Adipocyte (in vitro differentiated cells): ENCODE measurements at places on chromosomes 7 and 10.

GRCh38 chr10:117216611-117217195 is 19.4 kb downstream of the KCNK18 start:
- DNase-seq, result peak; percentile 85

DNA sequence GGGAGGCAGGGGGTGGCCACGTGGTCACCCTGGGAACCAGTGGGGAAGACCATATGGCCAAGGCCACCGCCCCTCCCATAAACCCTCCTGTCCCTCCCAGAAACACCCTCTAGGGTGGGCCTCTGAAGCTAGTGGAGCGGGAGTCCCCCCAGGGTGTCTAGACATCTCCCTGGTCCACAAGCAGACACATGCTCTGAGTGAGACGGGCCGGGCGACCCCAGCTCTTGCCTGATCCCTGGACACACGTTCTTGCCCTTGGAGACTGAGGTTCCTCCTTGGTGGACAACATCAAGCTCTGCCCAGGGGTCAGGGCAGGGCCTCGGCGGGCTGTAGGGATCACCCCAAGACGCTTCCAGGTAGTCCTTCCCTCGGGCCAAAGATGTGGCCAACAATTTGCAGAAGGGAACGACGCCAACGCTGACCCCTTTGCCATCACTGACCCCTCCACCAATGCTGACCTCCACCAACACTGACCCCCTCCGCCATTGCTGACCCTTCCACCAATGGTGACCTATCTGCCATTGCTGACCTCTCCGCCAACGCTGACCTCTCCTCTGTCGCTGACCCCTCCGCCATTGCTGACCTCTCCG is 57.1 kb downstream of the FOXL3 start:
- no peak for DNase-seq

- DNase-seq, result no peak
These were observed 14.2 kb downstream of the ADRB1 start for GRCh38 chr10:114057855-114058254.

GRCh38 chr10:124935946-124936345 is 6.0 kb upstream of the ZRANB1 start:
- no peak for DNase-seq

GRCh38 chr7:2802504-2803341 is 41.4 kb downstream of the GNA12 start:
- peak; percentile 42 for DNase-seq

- DNase-seq, result no peak
These were observed 149.4 kb upstream of the AKR1E2 start for GRCh38 chr10:4676566-4676965.

- DNase-seq, result no peak
These were observed 203.3 kb downstream of the DIP2C start for GRCh38 chr10:486206-486605.

GRCh38 chr7:154965014-154965413 is 37.9 kb downstream of the PAXIP1 start:
- DNase-seq, result no peak

DNA sequence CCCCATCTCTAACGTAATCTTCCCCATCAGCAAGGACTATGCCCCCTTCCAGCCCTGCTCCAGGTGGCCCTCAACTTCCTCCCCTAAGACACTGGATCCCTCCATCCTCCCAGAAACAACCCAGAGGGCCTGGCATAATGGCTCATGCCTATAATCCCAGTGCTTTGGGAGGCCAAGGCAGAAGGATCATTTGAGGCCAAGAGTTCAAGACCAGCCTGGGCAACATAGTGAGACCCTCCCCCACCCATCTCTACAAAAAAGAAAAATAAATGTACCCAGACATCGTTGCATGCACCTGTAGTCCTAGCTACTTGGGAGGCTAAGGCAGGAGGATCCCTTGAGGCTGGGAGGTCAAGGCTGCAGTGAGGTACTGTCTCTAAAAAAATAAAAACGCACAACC is 42.6 kb downstream of the TMEM130 start:
- no peak for DNase-seq

- no peak for DNase-seq
These were observed 161.7 kb upstream of the MKI67 start for GRCh38 chr10:128287921-128288320.

DNA sequence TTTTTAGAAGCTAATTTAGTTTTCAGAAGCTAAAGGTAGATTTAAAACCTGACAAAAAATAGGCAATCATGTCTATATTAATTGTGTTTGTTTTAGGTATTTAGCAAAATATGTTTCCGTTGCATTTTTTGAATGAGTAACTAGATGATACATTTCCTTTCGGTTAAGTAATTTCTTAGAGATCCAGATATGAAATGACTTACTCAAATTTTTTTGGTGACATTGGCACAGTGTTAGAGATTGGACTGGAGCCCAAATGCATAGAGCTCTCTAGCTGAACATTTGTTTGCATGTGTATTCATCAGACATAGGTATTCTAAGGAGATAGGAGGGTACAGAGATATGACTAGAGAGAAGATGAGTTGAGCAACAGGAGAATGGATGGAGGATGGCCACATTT is 1.9 kb downstream of the BUB3 start:
- DNase-seq, result peak; percentile 53

DNA sequence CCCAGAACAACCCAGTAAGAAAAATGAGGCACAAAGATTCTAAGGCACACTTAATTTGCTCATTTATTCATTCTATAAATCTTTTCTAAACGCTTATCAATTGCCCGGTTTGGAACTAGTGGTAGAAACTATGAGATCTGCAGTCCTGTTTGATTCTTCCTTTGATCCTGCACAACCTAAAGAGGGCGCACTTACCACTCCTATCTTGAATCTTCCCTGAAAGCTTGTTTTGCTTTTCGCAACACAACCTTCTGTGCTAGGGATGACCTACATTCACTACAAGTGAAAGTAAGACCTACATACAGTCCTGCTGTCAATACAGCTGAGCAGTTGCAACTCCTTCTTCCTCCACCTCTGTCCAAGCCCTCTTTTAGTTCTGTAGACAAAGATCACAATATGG is 12.6 kb upstream of the ARL4A start:
- peak; percentile 60 for DNase-seq

GRCh38 chr7:115273139-115273772 is 351.4 kb downstream of the MDFIC start:
- peak; percentile 15 for DNase-seq
